ENCODE measurements at places on chromosomes 4 and X.
A peak's percentile ranks its signal among the peaks of the same experiment; 100 is the strongest.

GRCh38 chr4:146916479-146917076 is 29.1 kb downstream of the TTC29 start:
- DNase-seq: peak; percentile 37

DNA sequence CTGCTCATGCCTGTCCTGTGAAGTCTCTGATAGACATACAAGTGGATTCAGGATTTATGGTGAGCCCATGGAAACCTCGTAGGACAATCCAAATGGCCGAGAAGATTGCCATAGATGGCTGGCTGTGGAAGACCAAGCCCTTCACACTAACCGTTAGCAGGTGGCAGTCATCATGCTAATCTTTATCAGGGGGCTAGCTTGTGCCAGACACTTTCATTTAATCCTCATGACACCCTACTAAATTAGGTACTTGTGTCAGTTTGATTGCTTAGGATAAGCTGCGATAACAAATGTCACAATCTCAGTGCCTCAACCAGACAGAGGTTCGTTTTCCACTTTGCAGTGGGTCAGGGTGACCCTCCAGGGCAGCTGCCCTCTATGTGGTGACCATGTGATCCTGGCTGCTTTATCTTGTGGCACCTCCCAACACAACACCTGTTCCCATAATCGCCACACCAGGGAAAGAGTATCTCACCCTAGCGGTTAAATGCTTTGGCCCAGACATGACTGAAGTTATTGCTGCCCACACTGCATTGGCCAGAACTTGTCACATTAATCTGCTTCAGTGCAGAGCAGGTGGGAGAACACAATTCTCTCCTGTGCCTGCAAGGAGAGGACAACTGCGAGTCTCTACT is 60.8 kb downstream of the REPS2 start:
- peak; percentile 52 for DNase-seq

GRCh38 chr4:84792366-84793301 is 173.9 kb downstream of the WDFY3 start:
- no peak for DNase-seq

GRCh38 chrX:149461746-149462145 is 43.4 kb downstream of the IDS start:
- no peak for DNase-seq

GRCh38 chrX:153474718-153475117 is 4.3 kb upstream of the HAUS7 start:
- DNase-seq: no peak

GRCh38 chr4:110660755-110661154 is 37.9 kb upstream of the PITX2 start:
- DNase-seq: no peak

GRCh38 chr4:150385606-150386005 is 196.3 kb upstream of the MAB21L2 start:
- no peak for DNase-seq

- peak; percentile 56 for DNase-seq
These were observed 806 bp upstream of the CD99L2 start for GRCh38 chrX:150899191-150899757.

DNA sequence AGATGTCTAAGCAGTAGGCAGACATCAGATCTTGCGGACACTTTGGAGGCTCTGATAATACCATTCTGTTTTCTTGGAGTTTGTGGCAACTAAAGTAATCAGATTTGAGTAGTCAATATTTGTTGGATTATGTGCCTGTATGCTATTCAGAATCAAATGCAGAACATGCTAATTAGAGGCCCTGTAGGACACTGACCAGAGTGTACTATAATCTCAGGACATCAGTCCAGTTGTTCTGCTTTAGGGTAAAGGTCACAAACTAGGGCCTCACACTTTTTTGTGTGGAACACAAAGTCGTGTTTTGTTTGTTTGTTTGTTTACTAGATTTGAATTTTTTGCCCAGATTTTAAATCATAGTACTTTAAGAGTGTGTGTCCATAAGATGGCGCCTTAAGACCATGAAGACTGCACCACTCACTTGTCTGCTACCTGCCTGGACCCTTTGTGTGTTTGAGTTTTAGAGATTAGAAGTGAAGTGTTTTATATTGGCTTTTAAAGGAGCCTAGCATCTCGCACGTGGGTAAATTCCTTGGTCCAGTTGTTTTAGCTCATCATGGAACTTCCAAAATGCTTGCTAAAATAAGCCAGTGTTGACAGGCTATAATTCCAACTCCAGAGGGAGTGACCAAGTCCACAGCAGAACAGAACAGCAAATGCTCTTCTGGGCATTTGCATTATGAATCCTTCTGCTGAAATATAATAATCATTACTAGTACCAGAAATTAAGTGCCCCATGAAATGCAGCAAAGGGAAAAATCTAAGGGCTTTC is 34.7 kb downstream of the IL13RA1 start:
- DNase-seq: peak; percentile 9

DNA sequence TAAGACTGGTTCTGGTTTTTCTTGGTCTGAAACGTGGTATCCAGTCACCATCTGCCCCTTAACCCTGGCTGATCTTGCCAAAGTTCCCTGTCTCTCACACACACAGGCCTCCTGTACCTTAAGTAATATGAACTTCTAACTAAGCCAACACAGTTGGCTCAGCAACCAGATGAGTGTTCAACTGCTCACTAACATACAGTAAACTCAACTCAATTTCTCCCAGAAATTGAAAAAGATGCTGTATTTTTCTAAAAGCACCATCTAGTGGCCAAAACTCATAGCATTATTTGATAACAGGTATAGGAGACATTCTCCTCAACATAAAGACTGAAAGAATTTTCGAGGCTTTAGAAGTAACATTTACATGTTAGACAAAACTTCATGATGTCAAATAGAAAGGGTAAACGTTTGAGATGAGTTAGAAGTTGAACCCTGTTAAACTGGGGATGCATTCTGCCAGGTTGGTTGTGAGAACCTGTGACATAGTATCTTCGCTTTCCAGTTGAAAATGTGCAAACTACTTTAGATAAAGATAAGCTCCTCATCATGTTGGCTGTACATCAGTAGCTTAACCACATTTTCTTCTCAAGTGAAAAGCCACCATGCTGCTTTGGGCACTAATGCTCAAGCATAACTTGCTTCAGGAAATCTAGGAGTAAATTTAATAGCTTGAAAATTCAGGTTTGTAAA is 31.2 kb downstream of the CCNI start:
- peak; percentile 57 for DNase-seq

DNA sequence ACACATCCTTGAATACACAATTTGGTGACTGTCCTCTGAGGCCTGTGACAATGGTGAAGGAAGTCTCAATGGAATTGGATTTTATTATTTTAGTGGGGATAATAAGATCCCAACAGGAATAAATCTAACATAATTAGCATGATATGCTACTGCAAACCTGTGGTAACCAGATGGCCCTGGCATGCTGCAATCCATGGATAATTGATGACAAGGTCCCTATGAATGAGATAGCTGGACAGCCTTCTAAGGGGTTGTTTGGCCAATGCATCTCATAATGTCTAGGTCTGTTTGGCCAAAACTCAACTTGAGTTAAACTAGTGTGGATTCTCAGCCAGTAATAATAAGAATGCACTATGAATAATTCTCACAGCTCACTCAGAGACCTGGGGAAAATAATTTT is 145.3 kb upstream of the GALNTL6 start:
- no peak for DNase-seq

GRCh38 chr4:89196745-89197144 is 85.4 kb downstream of the TIGD2 start:
- DNase-seq: no peak

DNA sequence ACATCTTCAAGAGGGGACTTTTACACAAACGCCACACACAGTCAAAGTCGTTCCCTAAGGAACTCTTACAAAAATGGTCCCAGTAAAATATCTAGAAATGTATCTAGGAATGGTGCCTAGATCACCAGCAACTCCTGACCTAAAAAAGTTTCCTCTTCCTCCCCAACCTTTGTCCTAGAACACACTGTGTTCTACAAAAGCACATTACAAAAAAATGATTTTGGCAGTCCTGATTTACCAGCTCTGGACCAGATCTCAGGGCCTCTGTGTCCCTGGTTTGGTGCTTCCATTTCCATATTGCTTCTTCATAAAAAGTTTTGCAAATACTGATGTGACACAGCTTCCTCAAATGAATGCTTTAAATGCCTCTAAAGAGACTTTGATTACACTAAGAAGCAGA is 55.0 kb downstream of the LNX1 start:
- DNase-seq: no peak

DNA sequence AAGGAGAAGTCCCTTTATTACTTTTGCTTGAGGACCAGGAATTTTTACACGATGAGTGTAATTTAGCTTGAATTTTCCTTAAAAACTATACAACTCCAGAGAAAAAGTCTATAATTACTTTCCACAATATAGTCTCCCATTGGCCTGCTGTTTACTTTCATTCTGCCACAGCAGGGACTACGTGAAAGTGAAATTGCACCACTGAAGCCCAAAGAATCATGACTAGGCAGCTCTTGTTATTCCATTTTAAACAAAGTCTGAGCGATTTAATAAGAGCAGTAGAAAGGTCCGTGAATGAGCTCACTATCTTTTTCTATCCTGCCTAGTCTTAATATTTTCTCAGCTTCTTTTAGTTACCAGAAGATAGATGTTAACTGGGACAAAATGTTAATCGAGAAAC is 68.6 kb downstream of the ADGRG4 start:
- no peak for DNase-seq

GRCh38 chr4:17058536-17058915 is 160.1 kb upstream of the LDB2 start:
- DNase-seq: no peak

- DNase-seq: no peak
These were observed at the start of gene LGI2 for GRCh38 chr4:25030277-25031076. TSS of gene LGI2 (minus strand) at chr4:25030946. CDS start at chr4:25030693, 253 bp downstream.

GRCh38 chr4:649751-650310 is 24.2 kb downstream of the ATP5ME start:
- DNase-seq: no peak

DNA sequence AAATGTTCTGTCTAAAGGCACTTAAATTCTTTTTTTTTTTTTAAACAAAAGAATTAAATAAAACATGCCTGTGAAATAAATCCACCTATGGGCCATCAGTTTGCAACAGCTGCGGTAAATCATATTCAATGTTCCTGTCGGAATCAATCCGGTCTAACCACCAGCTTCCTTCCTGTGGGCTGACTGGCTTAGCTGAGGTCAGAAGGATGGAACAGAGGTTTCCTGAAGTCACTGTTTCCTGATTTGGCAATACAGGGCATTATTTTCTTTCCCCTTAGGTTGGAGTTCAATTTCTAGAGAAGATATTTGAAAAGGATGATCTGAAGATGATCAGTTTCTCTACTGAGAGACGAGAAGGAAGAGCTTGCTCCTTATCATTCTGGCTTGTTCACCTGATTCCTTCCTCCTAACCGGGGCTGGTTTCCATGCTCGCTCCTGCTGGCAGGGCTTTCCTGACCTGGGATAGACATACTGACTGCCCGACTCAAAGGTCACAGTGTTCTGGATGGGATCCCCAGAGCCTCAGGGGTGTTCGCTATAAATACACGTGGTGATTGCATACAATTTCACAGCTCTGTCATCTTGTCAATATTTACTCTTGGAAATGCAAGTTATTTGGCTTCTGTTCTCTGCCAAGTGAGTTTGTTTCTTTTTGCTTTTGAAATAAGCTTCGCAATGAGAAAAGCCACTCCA is 21.7 kb downstream of the PDLIM3 start:
- DNase-seq: no peak

GRCh38 chrX:121407627-121408026 is 360.2 kb downstream of the GLUD2 start:
- DNase-seq: no peak

GRCh38 chr4:52836120-52836519 is 26.0 kb upstream of the RASL11B start:
- DNase-seq: no peak

DNA sequence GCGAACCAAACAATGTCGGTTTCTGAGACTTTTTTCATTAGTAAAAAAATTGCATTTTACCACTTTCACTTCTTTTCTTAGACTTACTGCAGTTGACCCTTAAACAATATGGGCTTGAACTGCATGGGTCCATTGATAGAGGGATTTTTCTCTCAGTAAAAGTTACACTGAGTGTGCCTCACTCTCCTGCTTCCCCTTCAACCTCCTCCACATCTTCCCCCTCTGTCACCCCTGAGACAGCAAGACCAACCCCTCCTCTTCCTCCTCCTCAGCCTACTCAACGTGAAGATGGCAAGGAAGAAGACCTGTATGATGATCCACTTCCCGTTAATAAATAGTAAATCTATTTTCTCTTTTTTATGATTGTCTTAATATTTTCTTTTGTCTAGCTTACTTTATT is 43.4 kb downstream of the TEC start:
- DNase-seq: no peak

- no peak for DNase-seq
These were observed 953.6 kb upstream of the AGA start for GRCh38 chr4:178395798-178396197.

DNA sequence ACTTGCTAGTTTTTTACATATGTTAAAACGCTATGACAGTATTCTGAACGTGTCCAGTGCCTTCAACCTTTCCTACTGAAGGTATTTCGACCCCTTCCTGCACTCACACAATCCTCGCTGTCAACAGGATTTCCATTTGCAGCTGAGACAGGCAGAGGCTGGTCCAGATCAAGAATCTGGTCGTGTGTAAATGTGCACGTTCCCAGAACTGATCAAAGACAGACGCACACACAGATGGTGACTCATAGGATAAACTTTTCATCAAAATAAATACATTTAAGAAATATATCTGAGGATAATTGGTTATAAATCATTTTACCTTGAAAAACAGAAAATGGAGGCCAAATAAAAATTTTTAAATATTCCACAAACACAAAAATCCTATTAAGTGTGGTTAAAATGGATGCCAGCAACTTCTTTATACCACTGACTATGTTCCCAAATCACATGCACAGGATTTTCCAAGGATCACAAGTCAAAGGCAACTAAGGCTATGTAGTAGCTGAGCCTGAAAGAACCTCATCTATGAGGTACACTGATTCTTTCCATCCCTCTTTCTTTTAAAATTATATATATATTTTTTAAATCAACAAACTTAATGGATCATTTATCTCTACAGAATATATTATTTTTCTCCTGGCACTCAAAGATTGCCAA is 85.9 kb downstream of the RNF150 start:
- no peak for DNase-seq

- no peak for DNase-seq
These were observed 184.3 kb downstream of the NAA11 start for GRCh38 chr4:79141530-79141929.

DNA sequence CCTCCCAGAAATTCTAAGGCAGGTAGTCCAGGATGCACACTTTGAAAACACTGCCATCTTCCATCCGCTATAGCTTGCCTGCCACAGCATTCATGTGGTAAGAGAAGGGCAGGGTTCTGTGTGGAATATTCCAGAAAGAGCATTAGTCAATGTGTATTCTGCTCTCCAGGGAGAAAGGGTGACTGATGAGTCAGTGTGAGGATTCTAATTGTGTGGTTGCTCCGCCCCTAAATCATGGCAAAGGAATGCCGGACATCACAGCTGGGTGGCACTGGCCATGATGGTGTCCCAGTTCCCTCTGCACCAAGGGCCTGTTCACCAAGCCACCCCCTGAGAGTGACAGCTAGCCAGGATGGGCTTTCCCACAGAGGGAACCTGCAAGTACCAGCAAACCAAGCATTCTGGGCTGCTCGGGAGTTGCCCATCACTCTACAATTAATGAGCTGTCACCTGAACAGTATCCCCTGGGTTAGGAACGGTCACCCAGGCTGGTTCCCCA is 9.5 kb downstream of the IDS start:
- no peak for DNase-seq

- no peak for DNase-seq
These were observed 71.6 kb downstream of the PPARGC1A start for GRCh38 chr4:23818097-23818885.

GRCh38 chr4:176044589-176044951 is 21.1 kb upstream of the WDR17 start:
- peak; percentile 62 for DNase-seq

Measured in G401 (cell line).